ENCODE measurements at places on chromosomes 11 and 22.

DNA sequence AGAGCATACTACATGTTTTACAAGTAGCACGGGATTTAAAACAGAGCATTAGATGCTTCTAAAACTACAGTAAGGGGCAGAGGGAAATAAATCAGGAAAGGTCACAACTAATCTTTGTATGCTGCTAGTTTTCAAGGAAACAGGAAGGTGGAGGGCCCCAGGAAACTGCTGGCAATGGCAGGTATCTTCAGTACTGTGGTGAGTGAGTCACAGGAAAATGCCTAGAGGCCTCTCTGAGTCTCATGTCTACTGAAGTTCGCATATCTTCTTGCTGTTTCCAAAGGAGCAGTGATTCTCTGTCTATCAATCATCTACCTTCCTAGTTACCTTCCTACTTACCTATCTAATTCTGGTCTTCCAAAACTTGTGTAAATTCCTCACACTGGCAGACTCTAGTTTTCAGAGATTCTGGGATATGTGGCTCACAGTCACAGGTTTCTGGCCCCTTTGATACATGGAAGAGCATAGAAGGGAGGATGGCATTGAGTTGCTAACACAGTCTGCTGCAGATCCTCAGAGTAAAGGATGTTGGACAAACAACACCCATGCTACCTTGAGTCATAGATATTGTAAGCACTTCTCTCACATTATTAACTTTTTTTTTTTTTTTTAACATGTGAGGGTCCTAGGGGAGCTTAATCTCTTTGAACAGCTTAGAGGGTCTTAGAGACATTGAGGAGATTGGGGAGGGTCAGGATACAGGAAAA, 58.8 kb upstream of the SYN3 start:
- no peaks in the 10 kb centered on the region for H3K27me3 ChIP-seq
- H3K27ac ChIP-seq = no peak overlapping the region
- no peak overlapping the region for H3K4me3 ChIP-seq
- DNase-seq = no peak
- H3K4me1 ChIP-seq = no peaks in the 10 kb centered on the region
- no peaks in the 10 kb centered on the region for H3K36me3 ChIP-seq

DNA sequence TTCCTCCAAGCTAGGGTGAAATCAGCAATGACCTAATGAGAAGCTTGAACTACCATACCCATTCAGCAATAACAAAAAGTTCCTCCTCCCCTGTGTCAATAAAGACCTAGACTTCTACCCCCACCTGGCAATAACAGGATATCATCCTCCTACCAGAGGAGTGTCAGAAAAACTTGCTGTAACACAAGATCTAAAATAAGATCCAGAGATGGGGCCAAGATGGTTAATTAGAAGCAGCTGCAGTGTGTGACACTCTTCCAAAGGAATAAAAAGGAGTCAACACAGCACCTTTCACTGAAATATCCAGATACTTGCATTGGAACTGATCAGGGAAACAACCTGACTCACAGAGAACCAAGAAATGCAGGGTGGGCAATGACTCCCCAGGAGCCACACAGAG, 84.4 kb upstream of the ARHGAP42 start:
- peak overlapping the region; percentile 78 for H3K27ac ChIP-seq
- no peaks in the 10 kb centered on the region for H3K27me3 ChIP-seq
- H3K36me3 ChIP-seq = no peaks in the 10 kb centered on the region
- peaks cover 4% of the 10 kb centered on the region for H3K4me1 ChIP-seq
- DNase-seq = peak; percentile 26
- no peak overlapping the region for H3K4me3 ChIP-seq

DNA sequence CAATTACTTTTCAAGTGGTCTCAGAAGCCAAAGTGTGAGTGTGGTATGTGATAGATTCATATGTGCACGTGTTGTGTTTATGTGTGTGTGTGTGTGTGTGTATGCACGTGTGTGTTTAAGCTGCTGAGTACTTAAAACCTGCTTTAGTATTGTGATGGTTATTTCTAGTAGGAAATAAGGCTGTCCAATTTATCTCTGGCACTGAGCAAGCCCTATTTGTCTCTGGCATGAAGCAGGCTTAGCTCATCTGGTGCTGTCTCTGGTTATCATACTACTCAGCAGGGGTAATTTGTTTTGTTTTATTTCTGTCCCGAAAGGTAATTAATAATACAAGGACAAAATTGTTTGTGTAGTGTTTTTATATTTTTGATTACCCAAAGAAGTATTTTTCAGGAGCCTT, 333.7 kb downstream of the FAT3 start:
- no peak overlapping the region for H3K27ac ChIP-seq
- H3K36me3 ChIP-seq = no peaks in the 10 kb centered on the region
- no peaks in the 10 kb centered on the region for H3K4me1 ChIP-seq
- H3K4me3 ChIP-seq = no peak overlapping the region

DNA sequence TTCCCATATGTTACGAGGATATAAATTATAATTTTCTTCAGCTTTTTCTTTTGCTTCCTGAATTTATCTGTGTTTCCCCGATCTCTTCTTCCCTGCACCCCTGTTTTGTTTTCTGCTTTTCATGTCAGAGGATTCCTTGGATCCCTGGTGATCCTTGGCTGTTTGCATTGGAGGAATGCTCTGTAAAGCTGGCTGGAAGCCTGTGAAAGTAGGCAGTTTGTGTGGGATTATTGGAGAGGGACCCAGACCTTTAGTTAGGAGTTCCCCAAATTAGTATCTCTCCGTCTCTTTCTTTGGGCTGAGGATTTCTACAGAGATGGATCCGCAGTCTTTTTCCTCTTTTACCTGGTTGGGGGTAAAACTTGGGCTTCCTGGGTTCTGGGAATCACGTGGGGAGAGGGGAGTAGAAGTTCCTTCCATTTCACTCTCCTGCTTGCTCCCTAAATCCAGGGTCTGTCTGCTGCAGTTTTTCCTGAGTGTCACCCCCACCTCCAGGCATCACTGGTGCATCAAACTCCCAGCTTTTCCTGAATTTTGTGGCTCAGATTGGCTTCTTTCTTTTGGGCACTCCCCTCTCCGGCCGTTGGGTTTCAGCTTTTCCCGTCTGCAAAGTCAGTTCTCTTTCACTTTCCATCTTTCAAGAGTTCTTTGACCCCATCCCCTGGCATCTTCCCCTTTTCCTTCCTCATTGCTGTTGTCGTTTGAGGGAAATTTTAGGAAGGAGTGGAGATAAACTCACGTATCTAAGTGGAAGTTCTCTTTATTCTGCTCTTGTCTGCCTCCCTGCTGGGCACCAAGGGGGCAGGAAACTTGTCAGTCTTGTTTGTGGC, 79.1 kb upstream of the ALX4 start:
- no peaks in the 10 kb centered on the region for H3K4me1 ChIP-seq
- no peak overlapping the region for H3K27ac ChIP-seq
- H3K27me3 ChIP-seq = no peaks in the 10 kb centered on the region
- no peak for DNase-seq

DNA sequence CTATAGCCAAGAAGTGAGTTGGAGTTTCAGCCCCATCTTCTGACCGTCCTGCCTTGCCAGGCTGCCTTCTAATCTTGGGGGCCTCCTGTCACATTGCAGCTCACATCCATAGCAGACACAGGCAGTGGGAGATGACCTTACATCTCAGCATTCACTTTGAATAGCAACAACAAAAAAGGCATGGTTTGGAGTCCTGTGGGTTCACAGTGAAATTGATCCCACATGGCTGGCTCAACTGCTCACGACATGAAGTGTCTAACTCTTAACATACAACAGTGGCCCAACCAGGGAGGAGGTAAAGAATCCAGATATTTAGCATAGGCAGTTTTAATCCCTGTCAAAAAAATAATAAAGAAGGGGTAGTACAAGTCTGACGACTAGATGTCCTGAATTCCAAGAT, 38.1 kb downstream of the DBX1 start:
- no peak overlapping the region for H3K4me3 ChIP-seq
- DNase-seq = no peak
- H3K27ac ChIP-seq = no peak overlapping the region
- no peaks in the 10 kb centered on the region for H3K27me3 ChIP-seq
- H3K4me1 ChIP-seq = no peaks in the 10 kb centered on the region
- no peaks in the 10 kb centered on the region for H3K36me3 ChIP-seq

DNA sequence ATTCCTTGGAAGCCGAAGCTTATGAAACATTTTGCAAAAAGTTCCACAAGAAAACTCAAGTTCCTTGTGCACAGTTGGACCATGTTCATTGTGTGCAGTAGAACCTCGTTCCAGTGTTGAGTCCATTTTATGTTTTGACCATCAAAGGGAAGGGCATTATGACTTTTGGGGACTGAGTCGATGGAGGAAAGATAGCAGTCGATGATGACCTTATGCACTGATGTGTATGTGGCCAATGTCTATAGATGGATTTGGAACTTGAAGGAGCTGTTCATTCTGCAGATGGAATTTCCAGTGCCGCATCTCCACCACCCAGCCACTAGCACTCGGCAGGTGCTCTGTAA, 71.5 kb upstream of the IGLL5 start:
- no peaks in the 10 kb centered on the region for H3K36me3 ChIP-seq
- no peaks in the 10 kb centered on the region for H3K27me3 ChIP-seq
- H3K4me3 ChIP-seq = no peak overlapping the region
- DNase-seq = no peak
- no peaks in the 10 kb centered on the region for H3K4me1 ChIP-seq

GRCh38 chr22:43670513-43670912, 141.6 kb downstream of the EFCAB6 start:
- no peaks in the 10 kb centered on the region for H3K27me3 ChIP-seq
- H3K36me3 ChIP-seq = no peaks in the 10 kb centered on the region
- H3K4me1 ChIP-seq = no peaks in the 10 kb centered on the region
- no peak for DNase-seq
- no peak overlapping the region for H3K27ac ChIP-seq

- no peak overlapping the region for H3K27ac ChIP-seq
- H3K4me3 ChIP-seq = no peak overlapping the region
- DNase-seq = no peak
- no peaks in the 10 kb centered on the region for H3K27me3 ChIP-seq
- no peaks in the 10 kb centered on the region for H3K36me3 ChIP-seq
Observed at GRCh38 chr11:127338380-127339259, 338.1 kb upstream of the KIRREL3 start.

- no peaks in the 10 kb centered on the region for H3K27me3 ChIP-seq
- H3K4me3 ChIP-seq = no peak overlapping the region
- no peaks in the 10 kb centered on the region for H3K36me3 ChIP-seq
- no peaks in the 10 kb centered on the region for H3K4me1 ChIP-seq
Observed at GRCh38 chr22:34622602-34623001, 443.4 kb upstream of the ISX start.

GRCh38 chr11:102097186-102097585, 13.1 kb upstream of the YAP1 start:
- no peaks in the 10 kb centered on the region for H3K36me3 ChIP-seq
- no peaks in the 10 kb centered on the region for H3K27me3 ChIP-seq
- H3K27ac ChIP-seq = no peak overlapping the region
- H3K4me1 ChIP-seq = no peaks in the 10 kb centered on the region

GRCh38 chr22:37428649-37429586, 1.6 kb upstream of the ELFN2 start:
- peaks cover 20% of the 10 kb centered on the region for H3K27me3 ChIP-seq
- H3K27ac ChIP-seq = no peak overlapping the region
- H3K36me3 ChIP-seq = no peaks in the 10 kb centered on the region
- H3K4me1 ChIP-seq = no peaks in the 10 kb centered on the region

GRCh38 chr11:71466358-71466757, 13.4 kb downstream of the NADSYN1 start:
- H3K27ac ChIP-seq = no peak overlapping the region
- no peaks in the 10 kb centered on the region for H3K36me3 ChIP-seq
- H3K4me3 ChIP-seq = no peak overlapping the region
- DNase-seq = no peak

- no peaks in the 10 kb centered on the region for H3K27me3 ChIP-seq
- no peak for DNase-seq
- no peaks in the 10 kb centered on the region for H3K4me1 ChIP-seq
- H3K27ac ChIP-seq = no peak overlapping the region
- H3K36me3 ChIP-seq = no peaks in the 10 kb centered on the region
Observed at GRCh38 chr11:129946256-129946655, 50.9 kb upstream of the NFRKB start.

DNA sequence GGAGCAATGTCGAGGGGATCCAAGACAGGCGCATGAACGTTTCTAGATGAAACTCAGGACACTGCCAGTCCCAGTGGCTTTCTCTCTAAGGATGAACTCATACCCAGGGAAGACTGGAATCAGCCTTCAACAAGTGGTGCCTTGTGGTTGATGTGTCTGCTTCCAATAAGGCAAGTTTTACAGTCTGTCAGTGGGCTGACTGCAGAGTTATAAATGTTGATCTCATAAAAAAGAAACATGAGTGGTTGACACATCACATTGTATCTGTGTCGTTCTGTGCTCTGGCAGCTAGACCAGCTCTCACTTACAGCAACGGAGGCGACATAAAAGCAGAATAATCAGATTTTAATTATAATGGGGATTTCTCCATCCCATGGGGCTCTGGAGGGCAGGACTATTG, 96.7 kb downstream of the SNX19 start:
- H3K36me3 ChIP-seq = no peaks in the 10 kb centered on the region
- H3K27me3 ChIP-seq = no peaks in the 10 kb centered on the region
- DNase-seq = no peak
- H3K27ac ChIP-seq = no peak overlapping the region

- no peak overlapping the region for H3K4me3 ChIP-seq
- H3K27me3 ChIP-seq = no peaks in the 10 kb centered on the region
- H3K27ac ChIP-seq = no peak overlapping the region
Observed at GRCh38 chr11:28346721-28347120, 238.5 kb downstream of the METTL15 start.

DNA sequence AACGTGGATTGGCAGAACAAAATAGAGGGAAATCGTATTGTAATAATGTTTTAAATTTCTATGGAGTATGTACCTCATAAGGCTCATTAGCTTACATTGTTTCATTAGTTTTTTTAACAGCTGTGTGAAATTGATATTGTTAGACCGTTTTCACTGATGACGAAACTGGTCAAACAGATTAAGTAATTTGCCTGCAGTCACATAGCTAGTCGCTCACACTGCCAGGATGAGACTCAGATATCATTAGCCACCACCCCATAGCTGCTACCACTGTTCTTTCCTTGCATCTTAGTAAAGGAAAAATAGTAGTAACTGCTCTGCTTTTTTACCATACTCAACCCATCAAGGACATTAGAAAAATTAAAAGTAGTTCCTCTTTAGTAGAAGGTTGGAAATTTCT, 64.0 kb downstream of the DKK3 start:
- H3K27me3 ChIP-seq = no peaks in the 10 kb centered on the region
- H3K36me3 ChIP-seq = no peaks in the 10 kb centered on the region
- H3K4me1 ChIP-seq = no peaks in the 10 kb centered on the region

DNA sequence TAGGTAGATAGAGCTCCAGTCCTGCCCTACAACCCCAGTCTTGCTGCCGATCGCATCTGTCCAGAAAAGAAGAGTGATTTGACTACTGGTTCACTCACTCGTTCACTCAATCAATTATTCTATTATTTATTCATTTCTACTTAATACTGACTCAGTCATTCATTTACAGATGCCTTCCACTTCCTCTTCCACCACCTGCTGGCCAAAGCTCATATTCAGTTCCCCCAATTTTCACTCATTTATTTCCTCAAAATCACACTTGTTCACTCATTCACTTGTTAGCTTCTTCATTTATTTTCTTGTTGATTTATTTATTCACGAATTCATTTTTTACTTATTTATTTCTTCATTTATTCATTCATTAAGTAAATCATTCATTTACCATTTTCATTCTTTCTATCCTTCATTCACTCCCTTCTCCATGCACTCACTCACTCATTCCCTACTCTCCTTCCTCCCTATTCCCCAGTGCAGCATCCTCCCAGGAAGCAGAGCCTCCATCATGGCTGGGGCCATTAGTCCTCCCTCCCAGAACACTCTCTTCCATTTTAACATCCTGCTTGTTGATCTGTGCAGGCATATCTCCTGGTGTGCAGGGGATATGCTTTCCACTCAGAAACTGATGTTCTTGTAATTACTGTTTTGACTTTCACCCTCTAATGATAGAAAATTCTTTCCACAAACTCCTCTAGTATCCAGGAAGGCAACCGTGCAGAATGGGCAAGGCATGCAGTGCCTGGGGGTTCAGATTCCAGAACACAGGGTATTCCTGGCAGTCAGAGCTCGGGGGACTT, 281.0 kb downstream of the TENM4 start:
- H3K27me3 ChIP-seq = no peaks in the 10 kb centered on the region
- no peak overlapping the region for H3K4me3 ChIP-seq
- no peak for DNase-seq
- H3K4me1 ChIP-seq = no peaks in the 10 kb centered on the region
- H3K27ac ChIP-seq = no peak overlapping the region
